OCI-M1 (cell line): ENCODE measurements at places on chromosomes 4 and X.

DNA sequence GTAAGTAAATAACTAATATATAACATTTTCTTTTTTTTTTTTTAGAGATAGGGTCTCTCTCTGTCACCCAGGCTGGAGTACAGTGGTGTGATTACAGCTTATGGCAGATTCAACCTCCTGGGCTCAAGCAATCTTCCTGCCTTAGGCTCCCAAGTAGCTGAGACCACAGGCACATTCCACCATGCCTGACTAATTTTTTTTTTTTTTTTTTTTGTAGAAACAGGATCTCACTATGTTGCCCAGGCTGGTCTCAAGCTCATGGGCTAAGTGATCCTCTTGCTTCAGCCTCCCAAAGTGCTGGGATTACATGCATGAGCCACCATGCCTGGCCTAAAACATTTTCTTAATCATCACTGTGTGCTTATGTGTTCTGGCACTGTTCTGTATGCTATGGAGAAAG is 32.8 kb downstream of the MGARP start:
- no peak for DNase-seq

- no peak for DNase-seq
These were observed 1392.7 kb upstream of the IGFBP7 start for GRCh38 chr4:58502839-58503238.

GRCh38 chrX:3713225-3713936 is at the start of gene PRKX:
Gene PRKX, minus strand, starts transcription at chrX:3713649. Its CDS starts 396 bp downstream, at chrX:3713253.
- peak; percentile 74 for DNase-seq

GRCh38 chrX:136255541-136255940 is 4.3 kb upstream of the MAP7D3 start:
- no peak for DNase-seq

DNA sequence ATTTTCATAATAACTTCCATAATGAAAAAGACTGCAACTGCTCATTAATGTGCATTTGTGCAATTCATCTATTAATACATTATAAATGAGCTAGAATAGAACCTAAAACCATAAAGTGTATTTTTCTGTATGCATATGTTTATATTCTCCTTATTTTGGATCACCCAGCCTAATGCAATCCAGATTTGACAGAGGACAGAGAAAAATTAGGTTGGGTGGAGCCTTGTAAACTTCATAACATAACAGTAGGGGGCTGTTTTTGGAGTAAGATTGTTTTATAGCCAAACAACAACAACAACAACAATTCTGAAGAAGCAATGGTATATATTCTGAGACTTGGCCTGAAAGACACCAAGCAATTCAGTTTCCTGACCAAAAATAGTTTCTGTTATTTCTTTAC is 615.3 kb upstream of the SLIT2 start:
- no peak for DNase-seq

DNA sequence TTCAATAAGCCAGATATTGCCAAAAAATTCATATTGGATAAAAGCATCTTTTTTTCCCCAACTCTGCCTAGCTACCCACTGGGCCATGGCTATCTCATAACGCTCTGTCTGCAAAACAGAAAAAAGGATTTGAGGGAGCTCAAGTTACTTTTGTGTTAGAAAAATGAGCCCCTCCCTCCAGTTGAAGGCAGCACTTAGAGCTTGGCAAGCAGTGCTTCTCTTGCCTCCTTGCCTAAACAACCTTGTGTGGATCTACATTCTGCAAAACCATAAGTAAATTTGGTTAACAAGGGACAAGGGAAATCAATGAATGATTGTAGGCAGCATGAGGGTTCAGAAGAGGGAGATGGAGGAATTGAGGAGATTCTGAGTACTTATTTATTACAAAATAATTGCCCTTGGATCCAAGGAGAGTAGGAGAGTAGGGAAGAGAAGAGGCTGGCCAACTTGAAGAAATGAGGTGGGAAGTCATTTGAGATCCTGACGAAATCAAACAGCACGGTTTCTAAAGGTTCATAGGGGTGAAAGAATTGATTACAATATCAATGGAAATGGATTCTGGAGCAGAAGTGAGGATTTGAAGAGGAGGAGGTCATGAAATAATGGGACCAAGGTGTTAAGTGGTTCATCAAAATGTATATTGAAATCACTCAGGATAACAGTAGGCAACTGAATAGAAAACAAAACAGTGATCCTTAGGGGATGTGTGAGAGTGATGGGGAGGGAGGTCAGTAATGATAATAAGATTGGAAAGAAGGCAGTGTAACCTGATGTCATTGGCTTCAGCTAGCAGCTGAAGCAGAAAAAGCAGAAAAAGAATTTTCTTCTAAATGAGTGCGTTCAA is 434.8 kb upstream of the IGFBP7 start:
- no peak for DNase-seq

DNA sequence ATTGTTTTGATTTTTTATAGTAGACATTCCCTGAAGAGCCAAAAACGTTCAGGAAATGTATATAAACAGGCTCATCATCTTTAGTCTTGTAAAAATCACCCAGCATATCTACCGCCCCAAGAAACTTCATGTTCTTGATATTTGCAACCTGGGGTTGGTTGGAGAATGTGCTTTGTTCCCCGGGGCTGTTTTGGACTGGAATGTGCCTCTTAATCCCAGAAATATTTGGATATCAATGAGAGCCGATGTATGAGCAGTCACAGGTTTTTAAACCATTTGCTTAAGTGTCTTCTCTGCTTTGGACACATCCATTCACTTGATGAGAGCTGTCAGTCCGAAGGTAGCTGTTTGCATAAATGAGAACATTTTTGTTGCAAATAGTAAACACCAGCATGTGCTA is 449.7 kb downstream of the PCDH7 start:
- no peak for DNase-seq

DNA sequence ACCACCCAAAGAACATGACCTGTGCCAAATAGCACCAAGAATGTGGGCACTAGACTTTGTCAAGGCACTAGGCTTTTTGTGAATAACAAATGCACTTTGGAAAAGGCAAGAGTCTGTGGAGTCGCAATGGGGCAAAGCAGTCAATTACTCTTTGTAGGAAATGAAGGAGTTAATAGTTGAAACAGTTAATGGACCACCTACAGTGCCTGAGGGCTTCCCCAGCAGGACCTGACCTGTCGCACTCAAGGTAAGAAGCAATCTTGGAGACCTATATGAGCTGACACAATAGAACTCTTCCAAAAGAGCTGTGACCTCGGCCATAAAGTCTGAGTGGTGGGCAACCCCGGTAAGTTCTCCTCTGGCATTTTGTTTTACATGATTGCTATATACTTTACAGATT is 49.2 kb upstream of the CAPN6 start:
- DNase-seq = no peak

- no peak for DNase-seq
These were observed 478.7 kb upstream of the GALNTL6 start for GRCh38 chr4:171334549-171334948.

GRCh38 chr4:89570931-89571330 is 263.3 kb upstream of the GPRIN3 start:
- peak; percentile 72 for DNase-seq

- DNase-seq = no peak
These were observed 347.7 kb downstream of the HS3ST1 start for GRCh38 chr4:11081006-11081405.

GRCh38 chr4:71025654-71026053 is 32.2 kb downstream of the DCK start:
- DNase-seq = no peak

DNA sequence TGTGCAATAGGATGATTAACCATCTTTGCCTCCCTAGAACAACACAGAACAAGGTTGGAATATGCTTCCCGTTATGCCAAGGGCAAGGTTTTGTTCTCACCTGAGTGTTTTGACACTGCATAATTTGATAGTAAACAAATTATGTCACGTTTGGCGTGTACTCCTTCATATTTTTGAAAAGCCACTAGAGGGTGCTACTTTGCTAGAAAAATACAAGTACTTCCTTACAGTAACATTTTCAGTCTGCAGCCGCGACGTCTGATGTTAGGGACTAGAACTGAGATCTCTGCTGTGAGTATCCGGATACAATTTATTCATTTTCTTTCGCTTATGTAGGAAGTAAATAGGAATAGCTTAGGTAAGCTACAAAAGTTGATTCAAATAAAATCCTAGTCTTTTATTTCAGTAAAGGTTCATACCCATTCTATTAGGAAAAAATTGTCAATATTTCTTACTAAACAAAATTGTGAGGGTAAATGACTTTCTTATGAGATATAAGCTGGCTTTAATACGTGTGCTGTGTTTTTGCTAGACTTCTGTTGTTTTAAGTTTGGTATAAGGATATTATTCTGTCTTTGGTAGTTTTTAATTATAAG is 181.1 kb upstream of the WDFY3 start:
- DNase-seq = peak; percentile 86

DNA sequence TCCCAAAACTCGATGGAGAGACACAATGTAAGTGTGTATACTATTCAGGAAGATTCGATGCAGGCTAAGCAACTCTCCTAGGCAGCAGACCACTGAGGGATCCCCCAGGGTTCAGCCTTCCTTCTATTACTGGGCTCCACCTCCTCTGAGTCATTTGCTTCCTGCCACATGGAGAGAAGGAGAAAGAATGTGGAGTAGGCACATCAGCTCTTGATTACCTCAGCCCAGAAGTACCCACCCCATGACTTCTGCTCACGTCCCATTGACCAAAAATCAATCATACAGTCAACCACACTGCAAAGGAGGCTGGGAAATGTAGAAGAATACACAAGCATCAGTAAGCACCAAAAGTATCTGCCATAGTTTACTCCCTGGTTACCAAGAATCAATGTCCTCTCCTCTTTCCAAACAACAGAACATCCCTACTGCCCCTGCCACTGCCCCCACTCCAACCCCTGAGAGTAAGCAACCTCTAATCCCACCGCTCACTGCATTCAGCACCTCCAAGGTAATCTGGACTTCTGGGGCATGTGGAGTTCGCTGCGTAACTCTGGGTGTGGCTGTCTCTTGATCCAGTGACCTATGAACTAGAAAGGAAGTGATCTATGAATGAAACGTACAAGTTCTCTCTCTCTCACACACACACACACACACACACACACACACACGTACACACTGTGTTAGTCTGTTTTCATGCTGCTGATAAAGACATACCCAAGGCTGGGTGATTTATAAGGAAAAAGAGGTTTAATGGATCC is 91.2 kb upstream of the C1QTNF7 start:
- no peak for DNase-seq

DNA sequence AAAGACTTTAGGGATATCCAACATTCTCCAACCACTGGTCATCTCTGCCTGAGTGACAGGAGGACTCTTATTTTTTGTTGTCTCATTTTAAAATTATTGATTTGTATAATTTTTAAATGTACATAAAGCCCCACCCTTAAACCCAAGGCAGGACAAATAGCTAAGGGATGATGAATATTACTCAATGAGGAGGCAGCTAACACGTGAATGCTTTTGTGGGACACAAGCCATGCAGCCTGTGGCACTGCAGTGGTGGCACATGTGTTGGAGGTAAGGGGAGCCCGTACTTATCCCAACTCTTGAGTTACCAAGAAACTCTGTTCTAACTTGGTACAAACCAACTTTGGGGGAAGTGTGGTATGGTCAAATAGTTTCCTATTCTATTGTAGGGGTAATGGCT is 19.5 kb downstream of the MID1IP1 start:
- DNase-seq = no peak

GRCh38 chr4:123359449-123360315 is 36.9 kb upstream of the SPRY1 start:
- peak; percentile 52 for DNase-seq

DNA sequence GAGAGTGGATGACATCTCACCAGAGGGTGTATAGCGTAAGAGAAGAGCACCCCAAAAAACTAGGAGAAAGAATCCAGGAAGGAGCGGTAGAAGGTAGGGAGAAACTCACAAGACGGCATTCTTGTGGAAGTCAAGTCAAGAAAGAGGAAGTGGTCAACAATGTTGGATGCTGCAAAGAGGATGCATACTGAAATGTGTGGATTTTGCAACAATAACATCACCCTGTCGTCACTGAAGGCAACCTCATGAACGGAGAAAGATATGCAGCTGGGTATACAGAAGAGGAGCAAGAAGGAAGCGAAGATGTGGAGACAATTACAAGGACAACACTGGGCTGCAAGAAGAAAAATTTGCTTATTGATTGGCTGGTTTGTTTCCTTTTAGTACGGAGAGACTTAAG is 11.4 kb upstream of the TAPT1 start:
- peak; percentile 50 for DNase-seq

DNA sequence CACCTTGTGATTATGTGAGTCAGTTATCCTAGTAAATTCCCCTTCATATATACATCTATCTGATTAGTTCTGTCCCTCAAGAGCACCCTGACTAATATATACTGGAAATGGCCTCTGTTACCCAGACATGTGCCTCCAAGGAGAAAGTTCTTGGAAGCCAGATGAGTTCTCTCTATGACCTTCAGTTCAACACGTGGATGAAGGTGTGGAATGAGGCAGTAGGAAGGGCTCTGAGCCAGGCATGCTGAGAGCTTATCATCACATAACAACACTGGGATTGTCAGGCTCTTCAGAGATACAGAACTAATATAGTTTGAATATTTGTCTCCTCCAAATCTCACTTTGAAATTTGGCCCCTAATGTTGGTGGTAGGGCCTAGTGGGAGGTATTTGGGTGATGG is 44.4 kb upstream of the DHRSX start:
- DNase-seq = no peak

DNA sequence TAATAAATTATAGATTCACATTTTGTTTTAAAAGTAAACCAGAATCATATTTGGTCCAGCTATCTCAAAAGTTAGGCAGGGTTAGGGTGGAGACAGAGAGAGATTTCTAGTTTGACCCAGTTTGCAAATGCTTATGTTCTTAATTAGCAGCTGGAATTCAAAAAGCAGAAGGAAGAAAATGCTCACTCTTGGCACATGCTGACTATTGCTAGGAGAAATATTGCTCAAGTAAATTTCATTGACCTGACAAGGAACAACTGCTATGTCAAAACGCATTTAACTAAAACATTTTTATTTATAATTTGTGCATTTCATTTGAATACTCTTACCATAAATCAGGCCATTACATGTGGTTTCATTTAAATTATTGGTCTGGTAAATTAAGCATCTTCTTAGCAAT is 131.8 kb downstream of the GLRA3 start:
- peak; percentile 80 for DNase-seq

DNA sequence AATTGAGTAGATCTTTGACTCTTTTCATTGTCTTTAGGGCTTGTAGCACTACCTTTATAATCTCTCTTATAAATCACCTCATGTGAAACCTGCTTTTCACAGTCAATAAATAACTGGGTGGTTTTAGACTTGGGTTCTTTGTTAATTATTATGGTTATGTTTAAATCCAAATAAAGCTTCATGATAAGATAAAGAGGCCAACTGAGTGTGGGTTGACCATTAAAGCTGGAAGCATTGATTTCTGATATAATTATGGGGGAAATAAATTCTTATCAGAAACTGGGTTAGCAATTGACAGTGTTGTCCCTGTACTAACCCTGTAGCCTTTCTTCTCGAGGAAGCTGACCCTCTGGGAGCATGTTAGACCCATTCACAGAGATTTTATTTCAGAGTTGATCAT is 384.7 kb upstream of the LCORL start:
- DNase-seq = no peak

- no peak for DNase-seq
These were observed 43.9 kb downstream of the CLNK start for GRCh38 chr4:10640561-10641201.

DNA sequence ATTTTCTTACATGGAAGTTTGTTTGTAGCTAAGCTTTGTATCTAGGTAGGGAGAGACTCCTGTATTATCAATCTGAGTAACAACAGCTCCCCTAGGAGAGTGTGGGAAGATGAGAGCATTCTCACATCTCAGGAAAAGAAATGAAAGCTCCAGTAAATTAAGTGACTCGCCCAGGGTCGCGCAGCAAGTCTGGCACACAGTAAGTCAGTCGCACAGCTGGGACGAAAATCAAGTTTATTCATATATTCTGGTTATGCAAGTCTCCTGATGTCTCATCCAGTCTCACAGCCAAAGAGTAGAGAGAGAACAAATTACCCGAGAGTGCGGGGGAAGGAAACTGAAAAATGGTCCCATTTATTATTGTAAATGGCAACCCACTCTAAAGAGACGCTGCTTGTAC is 216.1 kb downstream of the STK32B start:
- no peak for DNase-seq
